ENCODE measurements at places on chromosomes 11 and 22.

GRCh38 chr22:24430431-24431308, 3.3 kb downstream of the ADORA2A start:
- DNase-seq, result no peak

DNA sequence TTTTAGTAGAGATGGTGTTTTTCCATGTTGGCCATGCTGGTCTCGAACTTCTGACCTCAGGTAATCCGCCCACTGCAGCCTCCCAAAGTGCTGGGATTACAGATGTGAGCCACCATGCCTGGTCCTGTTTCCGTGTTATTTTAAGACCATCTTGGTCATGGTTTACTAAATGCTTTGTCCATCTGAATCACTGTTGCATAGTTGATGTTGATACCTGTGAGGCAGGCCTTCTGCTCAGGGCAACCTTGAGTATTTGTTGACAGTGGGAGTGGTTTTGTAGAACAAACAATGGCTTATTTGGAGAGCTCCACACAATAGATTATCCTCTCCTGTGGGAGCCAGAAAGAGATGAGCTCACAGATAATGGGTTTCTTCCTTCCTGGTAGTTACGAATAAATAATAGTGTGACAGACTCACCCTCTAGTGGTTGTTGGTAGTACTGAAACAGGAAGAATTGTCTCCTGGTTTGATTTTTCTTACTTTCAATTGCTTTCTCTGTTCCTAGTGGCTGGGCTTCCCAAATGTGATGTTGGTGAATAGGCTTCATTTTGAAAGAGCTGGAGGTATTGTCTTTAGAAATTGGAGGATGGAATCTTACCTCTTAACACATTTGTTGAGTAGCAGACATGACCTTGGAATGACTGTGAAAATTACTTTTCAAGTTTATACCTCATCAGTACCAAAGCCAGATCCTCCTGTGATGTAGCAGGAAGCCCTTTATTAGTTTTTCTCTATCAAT, 39.0 kb downstream of the CTNND1 start:
- peak; percentile 51 for DNase-seq

- no peak for DNase-seq
Observed at GRCh38 chr11:46280706-46281105, 3.2 kb downstream of the CREB3L1 start.

DNA sequence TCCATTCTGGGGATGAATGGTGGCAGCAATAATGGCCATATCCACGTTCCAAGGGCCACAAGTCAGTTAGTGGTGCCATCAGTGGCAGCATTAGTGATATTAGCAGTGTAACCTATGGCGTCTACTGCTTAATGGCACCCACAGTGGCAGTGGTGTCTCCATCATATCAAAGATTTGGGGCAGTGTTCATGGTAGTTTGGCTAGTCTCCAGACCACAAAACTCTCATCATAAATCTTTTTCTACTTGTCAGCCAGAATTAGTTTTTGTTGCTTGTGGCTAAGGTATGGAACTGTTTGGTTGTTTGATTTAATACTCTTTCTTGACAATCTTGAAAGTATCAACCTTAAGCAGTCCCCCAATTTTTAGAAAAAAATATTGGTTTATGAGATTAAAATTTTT, 45.1 kb upstream of the DEUP1 start:
- no peak for DNase-seq

DNA sequence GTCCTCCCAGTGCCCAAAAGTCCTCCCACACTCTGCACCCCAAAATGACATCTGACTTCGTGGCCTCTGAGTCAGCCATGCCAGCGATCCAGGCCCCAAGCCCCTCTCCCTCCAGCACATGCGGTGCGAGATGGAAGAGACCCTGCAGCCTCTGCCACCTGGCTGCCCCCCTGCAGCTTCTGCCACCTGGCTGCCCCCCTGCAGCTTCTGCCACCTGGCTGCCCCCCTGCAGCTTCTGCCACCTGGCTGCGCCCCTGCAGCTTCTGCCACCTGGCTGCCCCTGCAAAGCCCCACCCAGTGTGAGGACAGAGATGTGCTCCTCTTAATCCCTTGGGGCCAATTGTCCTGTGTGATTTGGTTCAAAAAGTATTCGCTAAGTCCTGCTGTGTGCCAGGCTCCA, 68.0 kb downstream of the WNT7B start:
- no peak for DNase-seq

DNA sequence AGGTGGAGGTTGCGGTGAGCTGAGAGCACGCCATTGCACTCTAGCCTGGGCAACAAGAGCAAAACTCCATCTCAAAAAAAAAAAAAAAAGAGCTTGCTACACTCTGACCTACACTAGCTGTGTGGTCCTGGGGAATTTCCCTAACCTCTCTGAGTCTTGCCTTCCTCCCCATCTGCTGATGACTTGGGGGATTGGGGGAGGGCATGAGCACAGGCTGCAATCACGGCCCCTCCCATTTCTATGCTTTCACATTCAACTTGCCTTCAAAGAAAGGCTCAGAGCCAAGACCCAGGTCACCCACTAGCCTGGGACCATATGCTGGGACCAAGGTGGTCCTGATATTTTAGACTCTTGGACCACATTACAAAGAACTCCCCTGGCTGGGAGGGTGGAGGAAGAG, 39.8 kb upstream of the TEF start:
- no peak for DNase-seq

GRCh38 chr22:23146478-23147205, 1.4 kb downstream of the RAB36 start:
- DNase-seq, result no peak

All from HCT116 (cell line).